ENCODE measurements at places on chromosomes 16 and 17.

- no peak for DNase-seq
These were observed 19.9 kb upstream of the FAM20A start for GRCh38 chr17:68621065-68621464.

DNA sequence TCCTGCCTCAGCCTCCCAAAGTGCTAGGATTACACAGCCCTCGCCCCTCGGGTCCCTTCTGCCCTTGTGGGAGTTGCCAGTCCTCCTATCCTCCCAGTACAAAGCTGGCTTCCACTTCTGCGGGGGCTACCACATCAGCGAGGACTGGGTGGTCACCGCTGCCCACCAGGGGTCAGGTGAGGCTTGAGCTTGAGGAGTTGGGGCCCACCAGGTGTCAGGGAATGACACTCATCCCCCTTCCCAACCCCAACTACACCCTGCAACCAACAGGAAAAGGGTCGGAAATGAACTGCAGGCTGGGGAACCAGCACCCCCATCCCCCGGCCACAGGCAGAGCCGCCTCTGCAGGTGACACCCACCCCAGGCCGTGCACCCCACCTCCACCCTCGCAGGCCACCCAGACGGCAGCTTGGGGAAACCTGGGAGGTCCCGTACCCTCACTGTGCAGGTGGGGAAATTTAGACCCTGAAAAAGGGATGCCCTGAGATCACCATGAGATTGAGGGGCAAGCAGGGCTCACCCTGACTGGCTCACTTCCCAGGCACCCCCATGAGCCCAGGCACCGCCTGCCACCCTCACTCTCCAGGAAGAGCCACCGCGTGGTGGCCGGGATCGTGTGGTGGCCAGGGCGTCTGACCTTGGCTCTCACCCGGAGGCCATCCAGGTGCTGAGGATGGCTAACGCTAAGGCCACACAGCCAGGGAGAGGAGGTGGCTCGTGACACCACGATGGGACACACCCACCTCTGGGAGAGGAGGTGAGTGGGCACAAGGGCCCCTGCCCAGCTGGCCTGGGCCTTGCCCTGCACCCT lies 8.0 kb downstream of the CTRB1 start:
- no peak for DNase-seq

GRCh38 chr17:66889480-66890230 lies 54.7 kb downstream of the CACNG5 start:
- DNase-seq, result no peak

GRCh38 chr17:37820313-37820994 lies 75.6 kb upstream of the HNF1B start:
- no peak for DNase-seq

GRCh38 chr16:4488499-4488967 lies 12.3 kb downstream of the HMOX2 start:
- DNase-seq, result peak; percentile 59

DNA sequence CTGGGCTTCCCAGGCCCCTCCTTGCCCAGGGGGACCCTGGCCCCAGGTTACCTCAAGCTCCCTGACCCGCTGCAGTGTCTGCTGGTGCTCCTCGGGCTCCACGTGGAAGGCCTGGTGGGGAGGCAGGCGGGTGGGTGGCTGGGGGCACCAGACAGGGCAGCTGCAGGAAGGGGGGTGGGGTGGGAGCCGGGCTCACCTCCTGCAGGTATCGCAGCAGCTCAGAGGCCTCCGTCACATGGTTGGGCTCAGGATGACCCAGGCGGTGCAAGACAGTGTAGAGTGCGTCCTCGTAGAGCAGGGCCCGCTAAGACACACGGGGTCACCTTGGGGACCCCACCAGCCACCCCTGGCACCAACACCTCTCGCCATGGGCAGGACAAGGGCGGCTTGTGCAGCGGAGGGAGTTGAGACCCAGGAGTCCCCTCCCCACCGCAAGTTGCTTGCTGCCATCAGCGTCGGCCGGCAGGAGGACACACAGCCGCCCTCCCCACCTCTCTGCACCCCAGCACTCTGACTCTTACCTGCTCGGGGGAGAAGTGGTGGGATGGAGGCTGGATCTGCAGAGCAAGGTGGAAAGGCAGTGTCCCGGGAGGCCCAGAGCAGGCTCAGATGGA lies 1.1 kb downstream of the UNC13D start:
- peak; percentile 38 for DNase-seq

DNA sequence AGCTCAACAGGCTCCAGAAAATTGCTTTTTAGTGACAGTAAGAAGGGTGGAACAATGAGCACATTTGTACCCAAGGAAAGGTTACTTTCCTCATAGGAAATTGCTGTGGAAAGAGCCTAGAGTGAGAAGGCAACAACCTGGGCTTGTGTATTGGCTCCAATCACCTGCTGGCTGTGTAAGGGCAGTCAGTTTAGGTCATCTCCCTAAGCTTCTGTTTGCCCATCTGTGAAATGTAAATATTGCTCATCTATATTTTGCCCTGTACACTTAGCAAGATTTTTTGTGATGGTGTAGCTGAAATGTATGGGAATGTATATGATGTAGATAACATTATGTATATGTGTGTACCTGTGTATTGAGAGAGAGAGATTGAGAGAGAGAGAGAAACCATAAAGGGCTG lies 225.2 kb upstream of the MPHOSPH6 start:
- no peak for DNase-seq

DNA sequence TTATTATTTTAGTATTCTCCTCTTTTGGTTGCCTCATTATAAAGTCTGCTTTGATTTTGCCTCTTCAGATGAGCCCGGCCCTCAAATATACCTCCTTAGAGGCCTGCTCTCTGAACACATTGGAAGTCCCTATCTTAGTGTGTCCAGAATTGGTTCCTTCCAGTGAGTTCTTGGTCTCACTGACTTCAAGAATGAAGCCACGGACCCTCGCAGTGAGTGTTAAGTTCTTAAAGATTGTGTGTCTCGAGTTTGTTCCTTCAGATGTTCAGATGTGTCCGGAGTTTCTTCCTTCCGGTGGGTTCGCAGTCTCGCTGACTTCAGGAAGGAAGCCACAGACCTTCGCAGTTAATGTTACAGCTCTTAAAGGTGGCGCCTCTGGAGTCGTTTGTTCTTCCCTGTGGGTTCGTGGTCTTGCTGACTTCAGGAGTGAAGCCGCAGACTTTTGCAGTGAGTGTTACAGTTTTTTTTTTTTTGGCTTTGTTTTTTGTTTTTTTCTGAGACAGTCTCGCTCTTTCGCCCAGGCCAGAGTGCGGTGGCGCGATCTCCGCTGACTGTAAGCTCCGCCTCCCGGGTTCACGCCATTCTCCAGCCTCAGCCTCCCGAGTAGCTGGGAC lies 45.8 kb upstream of the NOS2 start:
- DNase-seq, result peak; percentile 48

GRCh38 chr16:8512941-8513624 lies 77.2 kb downstream of the TMEM114 start:
- DNase-seq, result no peak

GRCh38 chr17:76082326-76083251 lies 3.6 kb downstream of the ZACN start:
- no peak for DNase-seq

DNA sequence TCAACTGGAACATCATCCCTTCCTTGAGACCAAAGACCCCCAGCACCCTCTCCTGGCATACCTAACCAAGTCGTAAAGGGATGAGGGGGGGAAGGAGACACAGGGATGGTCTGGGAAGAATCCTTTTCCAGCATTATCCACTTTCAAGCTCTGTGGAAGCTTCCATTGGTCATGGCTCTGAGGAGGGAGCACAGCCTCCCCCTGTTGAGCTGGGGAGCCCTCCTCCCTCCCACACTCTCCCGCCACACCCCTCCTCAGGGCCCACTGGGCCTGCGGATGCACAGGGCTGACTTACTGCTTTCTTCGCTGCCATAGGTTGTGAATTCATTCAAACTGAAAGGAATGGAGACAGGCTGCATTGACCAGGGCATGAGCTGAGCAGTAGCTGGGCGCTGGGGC lies 12.4 kb downstream of the CSF3 start:
- DNase-seq, result no peak
